ENCODE measurements at places on chromosomes 7 and 10. TPM values are rescaled to one million over a fixed set of nuclear protein-coding genes. Genes with fewer than 3 reads are reported as not detected.

GRCh38 chr7:73852500-73852899 lies 8.5 kb upstream of the TMEM270 start:
- DNase-seq, result no peak

GRCh38 chr7:91620827-91621226 lies 259.7 kb downstream of the MTERF1 start:
- DNase-seq, result no peak

DNA sequence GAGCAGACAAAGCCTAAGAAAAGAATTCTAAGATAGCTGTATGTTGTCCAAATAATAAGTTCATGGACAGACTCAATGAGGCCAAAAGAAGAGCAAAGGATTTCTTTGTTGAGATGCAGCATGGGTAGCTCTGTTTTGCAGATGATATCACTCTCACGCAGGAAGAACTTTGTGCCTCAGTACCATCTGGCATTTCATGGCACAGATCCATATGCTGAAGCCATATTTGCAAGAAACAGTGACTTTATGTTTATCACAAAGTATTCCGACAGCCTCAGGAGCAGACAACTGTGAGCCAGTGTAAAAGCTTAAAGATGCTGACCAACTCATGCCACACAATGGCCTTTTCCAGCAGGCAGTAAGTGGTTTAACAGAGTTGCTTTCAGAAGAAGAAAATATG lies 45.5 kb upstream of the RNF148 start:
- no peak for DNase-seq

GRCh38 chr7:95011146-95011928 lies 103.9 kb downstream of the PPP1R9A start:
- peak; percentile 64 for DNase-seq

- peak; percentile 15 for DNase-seq
These were observed 5.1 kb upstream of the ELFN1 start for GRCh38 chr7:1664711-1665548.

- DNase-seq, result no peak
These were observed 6.8 kb upstream of the GJD4 start for GRCh38 chr10:35598379-35598778.

GRCh38 chr7:120941064-120941463 lies 9.5 kb upstream of the ING3 start:
- no peak for DNase-seq

- DNase-seq, result no peak
These were observed 30.8 kb downstream of the SGMS1 start for GRCh38 chr10:50592961-50593418.

DNA sequence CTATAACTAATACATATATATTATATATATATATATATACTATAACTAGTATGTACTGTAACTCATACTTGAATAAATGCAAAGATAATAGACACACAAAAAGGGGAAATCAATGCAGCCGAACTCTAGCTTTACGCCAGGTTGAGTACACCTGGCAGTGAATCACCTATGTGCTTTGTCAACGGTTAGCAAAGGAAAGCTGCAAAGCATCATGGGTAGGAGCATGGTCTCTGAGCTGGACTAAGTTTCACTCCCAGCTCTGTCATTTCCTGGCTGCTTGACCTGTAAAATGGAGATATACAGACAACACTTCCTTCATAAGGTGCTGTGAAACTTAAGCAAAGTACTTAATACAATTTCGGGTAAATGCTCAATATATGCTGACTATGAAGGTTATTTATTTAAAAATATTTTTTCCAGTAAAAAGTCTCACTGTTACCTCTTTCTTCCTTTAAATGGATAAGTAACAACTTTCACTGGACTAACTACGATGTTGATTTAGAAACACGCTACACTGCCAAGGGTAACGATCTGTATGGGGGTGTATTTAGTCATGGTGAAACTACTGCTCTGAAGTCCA lies 61.7 kb upstream of the ITGA8 start:
- DNase-seq, result no peak

- DNase-seq, result no peak
These were observed 6.9 kb upstream of the SFRP5 start for GRCh38 chr10:97778452-97779302.

DNA sequence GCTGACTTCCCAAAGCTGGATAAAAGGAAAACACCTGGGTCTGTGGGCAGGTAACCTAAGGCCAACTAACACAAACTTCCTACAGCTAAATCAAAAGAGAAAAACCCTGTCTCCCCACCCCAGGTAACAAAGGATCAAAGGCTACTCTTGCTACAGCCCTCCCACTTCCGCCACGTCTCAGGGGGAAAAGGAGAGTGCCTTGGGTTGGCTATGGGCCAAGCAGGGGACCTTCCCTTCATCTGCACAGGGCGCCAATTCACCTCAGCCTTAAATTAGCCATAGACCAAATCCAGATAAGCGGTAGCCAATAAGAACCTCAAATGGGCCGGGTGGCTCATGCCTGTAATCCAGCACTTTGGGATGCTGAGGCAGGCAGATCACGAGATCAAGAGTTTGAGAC lies 69.1 kb upstream of the LANCL2 start:
- no peak for DNase-seq

SPAM1 gene
- total RNA-seq, result not detected

ASZ1 gene
- not detected for total RNA-seq

SUN3 gene
- not detected for total RNA-seq

NUTM2E gene
- 0.08 TPM for total RNA-seq

Measured in HFFc6 (cell line).